ENCODE measurements at places on chromosomes 7 and 10.

DNA sequence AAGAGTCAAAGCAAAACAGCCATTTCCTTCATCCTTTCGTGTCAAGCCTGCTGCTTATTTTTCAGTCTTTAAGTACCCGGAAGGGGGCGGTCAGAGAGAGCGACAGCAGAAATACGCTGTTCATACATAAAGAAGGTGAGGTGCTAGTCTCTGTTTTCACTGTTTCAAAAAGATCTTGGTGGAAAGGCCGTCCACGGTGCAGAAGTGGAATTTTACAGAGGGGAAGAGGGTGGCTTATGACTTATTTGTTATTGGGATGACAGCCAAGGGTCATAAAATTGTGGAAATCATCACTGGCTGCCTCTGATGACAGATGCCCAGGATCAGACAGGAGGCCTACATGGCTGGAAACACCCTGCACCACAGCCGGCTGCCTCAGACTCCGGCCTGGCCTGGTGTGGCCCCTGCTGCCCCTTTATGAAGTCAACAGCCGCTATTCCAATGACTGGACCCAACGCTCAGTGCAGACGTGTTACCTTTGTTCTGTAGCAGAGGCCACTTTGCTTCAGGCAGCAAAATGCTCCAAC is 57.0 kb downstream of the HIPK2 start:
- peak; percentile 24 for DNase-seq

GRCh38 chr7:95334447-95334846 is 10.1 kb upstream of the PON1 start:
- DNase-seq, result no peak

DNA sequence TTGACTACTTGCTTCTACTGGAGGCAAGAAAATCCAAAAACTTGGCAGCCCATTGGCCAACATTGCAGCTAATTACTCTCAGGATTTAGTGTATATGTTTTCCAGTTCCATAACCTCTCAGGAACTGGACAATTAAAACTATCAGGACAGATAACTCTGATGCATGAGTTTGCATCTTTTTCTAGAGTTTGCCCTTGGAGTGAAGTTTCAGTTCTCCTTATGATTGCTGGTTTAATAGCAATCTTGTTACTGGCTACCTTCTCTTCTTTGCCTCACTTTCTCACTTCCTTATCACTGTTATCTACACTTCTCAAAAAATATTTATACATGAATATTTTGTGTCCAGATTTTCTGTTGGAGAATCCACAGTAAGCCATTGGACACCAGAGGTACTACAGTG is 735.9 kb downstream of the PCDH15 start:
- no peak for DNase-seq

- DNase-seq, result peak; percentile 4
These were observed 488.5 kb downstream of the DNAJB6 start for GRCh38 chr7:157825325-157825724.

- peak; percentile 88 for DNase-seq
These were observed 4.8 kb downstream of the ANK3 start for GRCh38 chr10:60384708-60385398.

DNA sequence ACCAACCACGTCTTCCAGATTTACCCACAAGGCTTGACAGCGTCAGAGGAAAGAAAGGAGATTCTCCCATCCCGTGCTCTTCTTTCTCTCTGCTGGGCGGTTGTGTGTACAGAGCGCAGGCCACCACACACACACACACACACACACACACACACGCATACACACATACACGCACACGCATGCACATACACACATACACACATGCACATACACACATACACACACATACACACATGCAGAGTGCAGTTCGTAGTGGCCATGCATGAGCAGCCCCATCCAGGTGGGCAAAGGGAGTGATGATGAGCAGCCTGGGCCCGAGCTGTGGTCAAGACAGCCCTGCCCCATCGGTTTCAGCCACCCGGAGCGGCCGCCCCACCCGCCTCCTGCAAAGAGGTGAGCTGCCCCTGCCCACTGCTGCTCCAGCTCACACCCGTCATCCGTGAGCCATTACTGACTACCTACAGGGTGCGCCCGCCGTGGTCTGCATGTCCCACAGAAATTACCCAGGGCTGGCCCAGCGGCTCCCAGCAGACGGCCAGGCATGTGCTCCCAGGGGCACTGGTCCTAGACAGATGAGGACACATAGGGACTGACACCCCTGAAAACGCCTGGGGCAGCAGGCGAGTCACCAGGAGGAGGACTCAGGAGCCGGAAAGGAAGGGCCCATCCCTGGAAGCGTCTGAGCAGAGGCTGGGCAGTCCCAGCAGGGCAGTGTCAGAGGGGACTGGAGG is 69.6 kb downstream of the ASB13 start:
- no peak for DNase-seq

GRCh38 chr7:158815800-158816128 is 13.5 kb downstream of the ESYT2 start:
- no peak for DNase-seq

DNA sequence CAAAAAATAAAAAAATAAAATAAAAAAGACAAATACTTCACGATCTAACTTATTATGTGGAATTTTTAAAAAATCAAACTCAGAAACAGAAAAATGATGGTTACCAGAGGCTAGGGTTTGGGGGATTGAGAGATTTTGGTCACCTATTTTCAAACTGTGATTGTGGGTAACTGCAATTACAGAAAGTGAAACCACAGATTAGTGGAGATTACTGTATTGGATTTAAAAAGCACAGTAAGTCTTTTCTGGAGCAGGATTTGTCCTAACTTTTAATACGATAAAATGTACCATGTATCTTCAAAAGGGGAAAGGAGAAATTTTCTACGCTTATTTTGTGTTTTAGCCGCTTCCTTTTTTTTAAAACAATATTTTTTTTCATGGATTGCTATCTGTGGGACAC is 1204.9 kb upstream of the LRRTM3 start:
- no peak for DNase-seq

- no peak for DNase-seq
These were observed 2.7 kb upstream of the PRKRIP1 start for GRCh38 chr7:102393467-102393866.

- no peak for DNase-seq
These were observed 181.2 kb downstream of the TWIST1 start for GRCh38 chr7:18936265-18936664.

- peak; percentile 26 for DNase-seq
These were observed 38.5 kb upstream of the STEAP4 start for GRCh38 chr7:88344956-88345832.

DNA sequence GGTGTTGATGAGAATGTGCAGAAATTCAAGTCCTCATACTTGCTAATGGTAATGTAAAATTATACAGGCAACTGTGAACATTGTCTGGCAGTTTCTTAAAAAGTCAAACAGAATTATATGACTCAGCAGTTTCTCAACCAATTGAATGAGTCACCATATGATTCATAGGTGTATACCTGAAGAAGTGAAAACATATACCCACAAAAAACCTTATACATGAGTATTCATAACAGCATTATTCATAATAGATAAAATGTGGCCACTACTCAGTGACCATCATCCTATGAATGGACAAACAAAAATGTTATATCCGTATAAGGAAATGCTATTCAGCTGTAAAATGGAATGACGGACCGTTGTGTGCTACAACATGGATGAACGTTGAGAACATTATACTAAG is 253.5 kb downstream of the MALRD1 start:
- peak; percentile 31 for DNase-seq

GRCh38 chr7:30084212-30084611 is 50.6 kb upstream of the MTURN start:
- no peak for DNase-seq

GRCh38 chr7:155377838-155378579 is 79.9 kb upstream of the EN2 start:
- peak; percentile 15 for DNase-seq

- DNase-seq, result peak; percentile 89
These were observed at the start of gene CYP51A1 for GRCh38 chr7:92134271-92135051. Gene CYP51A1 (minus strand): TSS chr7:92134477. CDS start chr7:92134364, 113 bp downstream.

DNA sequence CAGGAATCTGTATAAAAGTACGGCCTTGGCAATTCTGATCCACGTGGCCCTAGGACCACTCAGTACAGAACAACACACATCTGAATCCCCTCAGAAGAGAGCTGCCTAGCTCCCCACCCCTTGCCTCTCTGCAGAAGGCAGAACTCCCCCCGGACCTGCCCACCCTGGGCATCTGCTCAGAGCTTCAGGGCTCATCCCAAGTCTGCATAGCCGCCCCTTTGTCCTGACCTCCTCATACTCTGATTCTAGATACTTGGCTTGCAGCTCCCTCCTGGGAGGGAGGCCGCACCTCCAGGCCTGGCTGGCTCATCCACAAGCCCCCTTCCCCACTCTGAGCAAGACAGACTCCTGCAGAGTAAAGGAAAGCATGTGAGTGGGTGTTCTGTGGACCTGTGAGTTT is 49.6 kb downstream of the GRID1 start:
- DNase-seq, result no peak

- DNase-seq, result peak; percentile 38
These were observed 80.3 kb upstream of the SCIN start for GRCh38 chr7:12490107-12490688.

DNA sequence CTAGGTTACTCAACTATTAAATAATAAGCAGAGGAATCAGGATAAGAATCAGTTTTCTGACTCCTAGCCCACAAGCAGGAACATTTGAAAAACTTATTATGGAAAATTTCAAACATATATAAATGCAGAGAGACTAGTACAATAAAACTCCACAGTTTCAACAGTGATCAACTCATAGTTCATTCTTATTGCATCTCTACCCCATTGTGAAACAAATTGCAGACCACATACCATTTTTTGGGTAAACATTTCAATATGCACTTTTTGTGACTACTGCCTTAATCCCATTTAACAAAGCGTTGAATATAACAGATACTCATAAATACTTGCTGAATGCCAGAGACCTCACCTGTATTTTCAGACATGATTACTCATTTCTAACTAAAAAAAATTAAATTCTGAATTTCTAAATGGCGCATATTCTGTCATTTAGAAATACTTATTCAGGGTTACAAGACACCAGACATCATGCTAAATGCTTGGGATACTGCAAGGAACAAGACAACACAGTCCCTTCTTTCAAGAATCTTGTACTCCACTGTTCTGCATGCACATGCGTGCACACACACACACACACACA is 11.4 kb downstream of the CDK6 start:
- no peak for DNase-seq

- DNase-seq, result no peak
These were observed 430.2 kb upstream of the MKI67 start for GRCh38 chr10:128556182-128557110.

DNA sequence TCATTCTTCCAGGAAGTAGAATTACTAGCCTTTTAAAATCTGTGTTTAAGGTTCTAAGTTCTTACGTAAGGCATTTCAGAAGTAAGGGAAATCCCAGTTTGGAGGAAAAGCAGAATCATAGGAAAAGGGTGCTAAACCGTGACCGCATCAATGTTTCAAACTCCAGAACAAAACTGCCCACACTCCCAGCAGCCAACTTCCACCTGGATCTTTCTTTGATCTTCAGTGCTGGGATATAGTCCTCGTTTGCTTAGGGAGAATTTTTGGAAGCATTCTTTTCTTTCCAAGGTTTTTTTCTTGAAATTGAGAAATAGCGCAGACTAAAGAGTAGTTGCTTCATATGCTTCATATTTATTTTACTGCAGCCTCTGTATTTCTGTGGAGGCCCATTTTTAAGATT is 8.9 kb downstream of the PROSER2 start:
- no peak for DNase-seq

GRCh38 chr7:26787701-26788100 is 76.7 kb downstream of the SKAP2 start:
- DNase-seq, result no peak

GRCh38 chr7:25805027-25805687 is 346.8 kb upstream of the NFE2L3 start:
- DNase-seq, result peak; percentile 30

Data from RWPE1 (cell line).